ENCODE measurements at places on chromosomes 4 and X.

GRCh38 chrX:140342410-140342809 lies 162.5 kb downstream of the SOX3 start:
- DNase-seq: no peak

GRCh38 chr4:128354205-128354821 lies 66.7 kb upstream of the PGRMC2 start:
- DNase-seq: peak; percentile 4

DNA sequence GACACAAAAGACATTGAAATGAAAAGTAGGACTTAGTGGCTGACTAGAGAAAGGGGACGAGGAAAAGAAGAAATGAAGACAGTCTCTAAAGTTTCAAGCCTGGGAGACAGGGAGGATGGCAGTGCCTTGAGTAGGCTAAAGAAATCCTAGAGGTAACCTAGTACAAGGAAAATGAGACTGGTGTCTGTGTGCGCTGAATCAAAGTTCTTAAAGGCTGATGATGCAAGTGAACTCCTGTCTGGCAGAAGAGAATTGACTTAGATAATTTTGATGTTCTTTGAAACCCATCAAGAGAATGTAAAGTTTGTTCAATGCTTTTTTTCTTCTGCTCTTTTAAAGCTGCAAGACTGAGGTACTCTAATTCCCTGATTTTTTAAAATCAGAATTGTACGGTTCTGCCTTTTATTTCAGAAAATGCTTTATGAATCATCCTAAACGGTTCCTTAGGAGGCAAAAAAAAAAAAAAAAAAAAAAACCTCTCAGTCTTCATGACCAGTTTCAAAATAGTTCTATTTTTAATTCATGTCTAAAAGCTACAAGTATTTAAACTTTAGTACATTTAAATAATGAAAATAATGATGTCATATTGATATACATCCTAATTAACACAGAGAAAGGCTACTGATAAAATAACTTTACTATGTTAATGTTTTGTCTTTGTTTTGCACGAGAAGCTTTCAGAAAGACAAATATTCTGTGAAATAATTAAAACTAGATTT lies 189.8 kb downstream of the PPP3CA start:
- DNase-seq: no peak

DNA sequence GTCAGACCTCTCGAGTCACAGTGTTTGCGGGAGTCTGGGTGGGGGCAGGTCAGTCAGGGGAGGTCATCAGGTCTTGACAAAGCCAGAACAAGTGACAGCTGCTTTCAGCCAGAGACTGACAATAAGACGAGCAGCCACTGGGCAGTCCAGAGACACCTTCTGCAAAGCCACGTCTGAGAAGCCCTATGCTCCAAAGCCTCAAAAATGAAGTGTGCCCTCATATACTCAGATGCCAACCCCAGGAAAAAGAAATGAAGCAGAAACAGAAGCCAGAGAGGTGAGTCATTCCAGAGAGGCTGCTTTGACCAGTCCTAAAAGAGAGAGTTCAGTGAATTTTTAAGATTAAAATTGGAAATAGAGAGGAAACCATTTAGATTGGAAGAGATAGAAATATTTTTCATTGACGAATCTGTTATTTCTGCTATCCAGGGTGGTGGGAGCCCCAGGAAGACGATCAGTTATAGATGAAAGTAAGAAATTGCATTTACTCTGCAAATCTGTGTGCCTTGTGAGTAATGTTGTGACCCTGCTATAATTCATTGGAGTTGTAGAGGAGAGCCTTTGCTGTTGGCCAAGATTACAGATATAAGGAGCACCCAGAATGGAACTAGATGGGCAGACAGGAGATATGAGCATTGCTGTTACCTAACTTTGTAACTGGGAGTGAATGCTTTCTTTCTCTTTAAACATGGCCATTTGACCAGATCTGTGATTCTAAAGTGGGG lies 77.9 kb downstream of the LRRC66 start:
- DNase-seq: no peak

- DNase-seq: no peak
Measured at GRCh38 chrX:54492340-54492739, 3.7 kb downstream of the FGD1 start.

DNA sequence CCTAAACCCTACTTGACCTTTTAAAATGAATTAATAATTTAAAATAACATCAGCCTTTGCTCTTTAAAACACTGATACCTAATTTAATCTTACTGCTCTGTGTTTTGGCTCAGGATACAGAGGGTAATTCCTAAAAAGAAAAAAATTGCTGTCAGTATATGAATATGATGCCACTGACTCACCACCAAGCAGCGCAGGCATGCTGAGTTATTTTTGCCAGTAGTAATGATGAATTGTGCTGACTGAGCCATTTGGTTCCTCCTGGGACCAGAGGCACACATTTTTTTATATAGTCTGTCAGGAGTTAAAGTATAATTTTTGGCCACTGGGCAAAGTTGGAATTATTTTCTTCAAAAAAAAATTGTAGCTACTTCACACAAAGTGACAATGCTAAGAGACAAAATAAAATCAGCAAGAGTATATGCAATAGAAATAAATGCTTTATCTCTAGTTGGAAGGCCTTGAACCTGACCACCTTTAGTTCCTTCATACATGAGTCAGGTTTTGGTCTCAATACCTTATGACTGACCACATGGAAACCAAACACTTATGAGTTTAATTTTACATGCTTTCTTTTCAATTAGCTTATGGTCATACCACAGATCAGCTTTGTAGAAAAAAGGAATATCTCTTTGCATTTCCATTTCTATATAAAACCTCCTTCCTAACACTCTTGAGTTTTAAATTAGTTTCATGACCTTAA lies 115.1 kb downstream of the PPP3CA start:
- no peak for DNase-seq

DNA sequence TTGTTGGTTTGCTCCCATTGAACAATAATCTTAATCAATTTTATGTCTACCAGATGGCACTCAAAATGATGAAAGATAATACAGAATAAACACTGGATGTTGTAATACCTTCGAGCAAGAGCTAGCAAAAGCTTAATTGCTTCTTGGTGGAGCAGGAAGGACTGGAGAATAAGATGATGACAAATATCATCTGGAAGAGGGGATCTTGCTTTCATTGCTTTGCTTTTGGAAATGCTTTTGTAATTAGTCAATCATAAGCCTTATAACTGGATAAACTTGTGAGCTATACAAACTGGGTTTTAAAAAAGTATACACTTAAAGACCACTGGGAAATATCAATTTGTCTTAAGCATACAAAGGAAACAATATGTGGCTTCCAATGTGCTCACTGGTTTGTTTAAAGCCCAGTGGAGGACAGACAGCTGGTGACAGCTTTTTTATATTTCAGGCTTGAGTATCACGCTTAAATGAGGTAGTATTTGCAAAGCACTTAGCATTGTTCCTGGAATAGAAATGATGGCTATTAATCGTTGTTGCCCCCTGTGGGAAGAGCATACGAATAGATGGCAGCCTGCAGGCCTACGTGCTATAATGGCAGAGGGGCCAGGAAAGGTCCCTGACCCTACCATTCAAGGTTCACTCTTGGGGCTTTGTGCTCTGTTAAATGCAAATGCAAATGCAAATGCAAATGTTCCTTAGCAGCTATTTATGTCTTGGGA lies 61.2 kb downstream of the TMEM150C start:
- DNase-seq: peak; percentile 99

DNA sequence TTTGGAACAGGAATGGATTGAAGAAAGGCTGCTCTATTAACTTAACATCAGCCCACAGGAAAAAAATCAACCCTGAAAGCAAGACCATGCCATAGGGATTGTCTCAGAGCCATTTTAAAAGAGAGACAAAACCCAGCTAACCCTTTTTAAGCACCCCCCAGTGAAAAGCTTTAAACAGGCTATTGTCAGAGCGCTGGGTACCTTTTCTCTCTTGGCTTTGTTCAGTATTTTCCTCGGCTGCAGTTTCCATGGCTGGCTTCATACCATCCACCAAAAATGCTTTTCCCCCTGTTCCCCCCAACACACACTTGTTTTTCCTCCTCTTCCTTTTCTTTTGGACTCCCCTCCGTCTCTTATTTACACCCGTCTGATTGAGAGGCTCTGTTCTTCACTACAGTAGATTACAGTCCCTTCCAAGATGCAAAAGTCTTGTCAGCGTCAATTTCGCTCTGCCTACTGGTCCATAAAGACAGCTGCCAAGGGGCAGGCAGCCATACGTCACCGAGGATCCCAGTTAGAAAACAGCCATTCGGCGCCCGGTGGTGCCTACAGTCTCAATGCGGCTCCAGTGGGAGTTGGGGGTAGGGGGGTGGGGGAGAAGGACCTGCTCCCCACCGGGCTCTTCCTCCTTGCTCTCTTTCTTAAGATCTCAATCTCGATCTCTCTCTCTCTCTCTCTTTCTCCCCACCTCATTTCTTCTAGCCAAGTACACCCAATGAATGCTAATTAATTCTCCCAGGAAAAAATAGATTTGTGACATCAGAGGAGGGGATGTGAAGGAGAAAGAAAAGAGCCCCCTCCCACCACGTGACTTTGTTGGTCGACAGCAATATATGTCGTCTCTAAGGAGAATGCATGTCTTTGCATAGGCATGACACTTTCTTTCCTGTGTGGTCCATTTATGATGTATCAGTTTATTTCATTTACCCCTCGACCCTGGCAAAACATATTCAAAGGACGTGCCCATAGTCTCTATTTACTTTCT lies at the start of gene GPM6B:
Gene GPM6B, minus strand, starts transcription at position 451 of the 985 bp plus-strand sequence. Its CDS starts 189 bp downstream, at position 262.
- no peak for DNase-seq

DNA sequence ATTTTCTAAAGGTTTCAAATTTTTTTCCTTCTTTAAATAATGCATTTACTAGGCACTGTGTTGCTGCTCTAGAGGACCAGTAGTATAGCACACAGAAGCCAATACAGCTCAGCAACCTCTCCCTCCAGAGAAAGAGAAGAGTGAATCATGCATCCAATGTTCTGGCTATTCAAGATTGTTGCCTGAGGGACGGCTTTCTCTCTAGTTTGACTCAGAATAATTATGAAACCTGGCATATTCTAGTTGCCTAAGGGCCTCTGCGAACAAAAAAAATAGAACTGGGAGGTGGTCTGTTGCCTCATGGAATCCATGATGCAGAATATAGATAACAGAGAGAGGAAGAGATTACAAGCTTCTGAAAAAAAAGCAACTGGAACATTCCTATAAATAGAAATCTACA lies 1233.3 kb upstream of the PABPC4L start:
- no peak for DNase-seq

DNA sequence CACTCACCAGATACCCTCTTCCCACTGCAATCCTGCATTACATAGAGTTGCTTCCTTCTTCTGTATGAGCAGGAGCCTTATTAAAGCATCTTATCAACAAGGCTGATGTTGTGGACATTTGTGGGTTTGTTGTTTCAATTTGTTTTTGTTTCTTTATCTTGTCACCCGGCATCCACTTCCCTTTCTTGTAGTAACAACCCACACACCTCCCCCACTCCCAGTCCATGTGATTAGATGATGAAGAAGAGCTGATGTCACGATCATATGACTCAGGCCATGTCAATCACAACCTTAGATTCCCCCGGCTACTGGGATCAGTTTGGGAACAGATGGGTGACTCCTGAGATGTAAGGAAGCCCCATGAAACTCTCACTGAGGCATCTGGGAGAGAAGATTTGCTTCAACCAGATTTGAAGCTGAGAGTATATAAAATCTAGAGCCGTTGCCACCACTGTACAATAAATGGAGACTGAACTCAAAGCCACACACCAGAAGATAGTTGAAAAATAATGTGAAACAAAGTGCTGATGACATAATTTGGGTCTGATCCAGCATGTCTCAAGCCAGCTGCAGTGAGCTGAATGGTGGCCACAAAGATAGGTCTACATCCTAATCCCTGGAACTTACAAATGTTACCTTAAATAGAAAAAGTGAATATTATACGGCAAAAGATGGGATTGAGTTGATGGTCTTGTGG lies 34.1 kb upstream of the SRD5A3 start:
- DNase-seq: no peak

DNA sequence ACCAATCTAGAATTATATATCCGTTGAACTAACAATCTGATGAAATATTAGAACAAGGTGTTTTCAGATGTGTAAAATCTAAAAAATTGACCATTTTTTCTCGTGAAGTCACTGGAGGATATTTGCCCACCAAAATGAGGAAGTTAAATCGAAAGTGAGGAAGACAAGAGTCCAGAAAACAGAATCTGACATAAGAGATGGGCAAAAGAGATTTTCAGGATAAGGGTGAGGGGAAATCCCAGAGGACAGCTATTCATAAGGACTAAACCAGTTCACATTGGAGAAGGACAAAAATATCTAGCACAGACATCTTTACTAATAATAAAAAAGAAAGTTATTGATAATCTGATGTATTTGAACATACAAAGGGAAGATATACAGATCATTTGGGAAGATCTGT lies 18.7 kb upstream of the ALG13 start:
- no peak for DNase-seq

DNA sequence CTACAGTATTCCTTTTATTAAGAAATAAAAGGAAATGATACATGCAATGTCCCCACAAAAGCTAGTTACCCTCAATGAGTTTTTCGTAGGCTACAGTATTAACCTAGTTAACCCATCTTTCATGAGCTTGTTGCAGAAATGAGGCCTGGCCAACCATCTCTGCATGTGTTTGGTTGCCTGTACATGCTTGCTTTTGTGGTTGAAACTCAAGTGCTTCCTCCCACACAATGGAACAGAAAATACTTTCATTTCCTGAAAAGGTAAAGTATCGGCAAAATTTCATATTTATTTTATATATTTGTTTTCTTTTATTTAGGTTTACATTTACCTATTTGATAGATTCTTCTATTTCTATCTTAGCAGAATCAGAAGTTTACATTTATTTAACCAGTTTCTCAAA lies 214.6 kb upstream of the FAM241A start:
- no peak for DNase-seq

DNA sequence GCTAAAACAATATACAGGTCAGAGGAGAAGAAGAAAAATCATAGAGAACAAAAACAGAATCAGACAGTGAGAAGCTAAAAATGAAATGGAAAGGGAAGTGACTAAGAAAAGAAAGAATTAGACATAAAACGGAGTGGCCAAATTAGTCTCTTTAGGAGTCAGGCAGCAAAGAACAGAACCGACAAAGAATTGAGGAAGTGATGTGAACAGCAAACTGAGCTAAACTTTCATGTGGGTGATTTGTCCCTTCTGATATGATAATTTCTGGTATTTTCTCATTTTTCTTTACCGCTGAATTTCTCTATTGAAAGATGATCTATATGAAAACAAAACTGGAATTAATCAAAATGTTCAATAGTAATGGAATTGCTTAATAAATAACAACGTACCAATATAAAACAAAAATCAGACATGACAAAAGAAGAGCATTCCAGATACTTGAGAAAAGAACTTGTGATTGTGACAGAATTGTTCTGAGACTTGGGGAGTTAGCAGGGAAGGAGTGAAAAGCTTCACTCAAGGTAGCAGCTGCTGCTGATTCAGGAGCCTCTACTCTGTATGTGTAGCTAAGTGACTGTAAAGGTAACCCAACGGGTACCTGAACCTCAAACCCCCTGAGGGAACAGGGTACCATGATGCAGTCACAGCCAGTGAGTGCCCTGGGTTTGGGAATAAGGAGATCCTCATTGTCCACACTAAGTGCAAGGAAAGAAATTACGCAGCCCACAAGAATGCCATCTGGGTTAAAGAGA lies 8.8 kb downstream of the TAPT1 start:
- no peak for DNase-seq

- DNase-seq: no peak
Measured at GRCh38 chrX:155435744-155436112, 22.7 kb downstream of the F8A3 start.

- DNase-seq: no peak
Measured at GRCh38 chr4:161680146-161680545, 483.7 kb downstream of the FSTL5 start.
